ENCODE measurements at places on chromosomes 1 and 21. TPM values are rescaled to one million over a fixed set of nuclear protein-coding genes. Genes with fewer than 3 reads are reported as not detected.

Gene PDE9A
- 14.8 TPM for total RNA-seq

Gene S100A7
- total RNA-seq = not detected

Gene VWA1
- 0.58 TPM for total RNA-seq

- no peak for DNase-seq
- no peaks in the 10 kb centered on the region for H3K4me1 ChIP-seq
- no peak overlapping the region for H3K4me3 ChIP-seq
- H3K36me3 ChIP-seq = no peaks in the 10 kb centered on the region
- H3K27ac ChIP-seq = no peak overlapping the region
These were observed 1442.6 kb upstream of the B3GALT2 start for GRCh38 chr1:194629011-194629410.

GRCh38 chr1:224331824-224332223, 1.9 kb upstream of the NVL start:
- H3K4me1 ChIP-seq = no peaks in the 10 kb centered on the region
- H3K27ac ChIP-seq = no peak overlapping the region
- no peak for DNase-seq
- 0 out of 2 replicates have a peak, but pooled peaks cover 2% of the 10 kb centered on the region for H3K36me3 ChIP-seq
- no peak overlapping the region for H3K4me3 ChIP-seq

- no peak overlapping the region for H3K27ac ChIP-seq
- 0 out of 2 replicates have a peak, but pooled peaks cover 2% of the 10 kb centered on the region for H3K4me1 ChIP-seq
- H3K27me3 ChIP-seq = no peaks in the 10 kb centered on the region
- H3K36me3 ChIP-seq = peaks cover 59% of the 10 kb centered on the region
- no peak overlapping the region for H3K4me3 ChIP-seq
These were observed 15.2 kb downstream of the C21orf58 start for GRCh38 chr21:46308431-46308830.

DNA sequence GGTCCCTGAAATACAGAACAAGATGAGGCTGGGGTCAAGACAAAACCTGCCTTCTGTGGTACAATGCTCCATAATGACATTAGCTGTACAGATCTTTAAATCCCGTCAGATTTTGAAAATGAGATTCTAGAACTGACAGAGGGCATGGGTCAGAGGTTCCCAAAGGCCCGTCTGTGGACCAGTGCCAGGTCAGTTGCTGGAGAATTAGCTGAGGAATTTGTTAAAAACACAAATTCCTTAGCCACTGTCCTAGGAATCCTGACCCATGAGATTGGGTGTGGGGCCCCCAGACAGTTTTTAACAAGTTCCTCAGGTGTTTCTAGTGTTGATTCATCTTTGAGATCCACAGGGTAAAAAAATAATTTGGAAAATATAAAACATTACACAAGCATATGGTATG, 97.0 kb downstream of the SIPA1L2 start:
- H3K36me3 ChIP-seq = no peaks in the 10 kb centered on the region
- H3K4me1 ChIP-seq = peaks cover under 1% of the 10 kb centered on the region
- H3K27me3 ChIP-seq = no peaks in the 10 kb centered on the region

GRCh38 chr1:186611156-186611555, 69.1 kb downstream of the PTGS2 start:
- H3K27ac ChIP-seq = no peak overlapping the region
- H3K4me3 ChIP-seq = no peak overlapping the region
- no peaks in the 10 kb centered on the region for H3K27me3 ChIP-seq
- DNase-seq = no peak
- no peaks in the 10 kb centered on the region for H3K36me3 ChIP-seq
- no peaks in the 10 kb centered on the region for H3K4me1 ChIP-seq

GRCh38 chr1:34842073-34842472, 17.5 kb downstream of the SMIM12 start:
- no peak overlapping the region for H3K4me3 ChIP-seq
- H3K4me1 ChIP-seq = peaks cover 8% of the 10 kb centered on the region
- H3K36me3 ChIP-seq = no peaks in the 10 kb centered on the region
- H3K27me3 ChIP-seq = no peaks in the 10 kb centered on the region

- no peak overlapping the region for H3K27ac ChIP-seq
- peaks cover 12% of the 10 kb centered on the region for H3K36me3 ChIP-seq
- no peak for DNase-seq
- H3K4me3 ChIP-seq = no peak overlapping the region
These were observed 4.1 kb upstream of the LENEP start for GRCh38 chr1:154989195-154989860.
